ENCODE measurements at places on chromosomes 4 and X.

DNA sequence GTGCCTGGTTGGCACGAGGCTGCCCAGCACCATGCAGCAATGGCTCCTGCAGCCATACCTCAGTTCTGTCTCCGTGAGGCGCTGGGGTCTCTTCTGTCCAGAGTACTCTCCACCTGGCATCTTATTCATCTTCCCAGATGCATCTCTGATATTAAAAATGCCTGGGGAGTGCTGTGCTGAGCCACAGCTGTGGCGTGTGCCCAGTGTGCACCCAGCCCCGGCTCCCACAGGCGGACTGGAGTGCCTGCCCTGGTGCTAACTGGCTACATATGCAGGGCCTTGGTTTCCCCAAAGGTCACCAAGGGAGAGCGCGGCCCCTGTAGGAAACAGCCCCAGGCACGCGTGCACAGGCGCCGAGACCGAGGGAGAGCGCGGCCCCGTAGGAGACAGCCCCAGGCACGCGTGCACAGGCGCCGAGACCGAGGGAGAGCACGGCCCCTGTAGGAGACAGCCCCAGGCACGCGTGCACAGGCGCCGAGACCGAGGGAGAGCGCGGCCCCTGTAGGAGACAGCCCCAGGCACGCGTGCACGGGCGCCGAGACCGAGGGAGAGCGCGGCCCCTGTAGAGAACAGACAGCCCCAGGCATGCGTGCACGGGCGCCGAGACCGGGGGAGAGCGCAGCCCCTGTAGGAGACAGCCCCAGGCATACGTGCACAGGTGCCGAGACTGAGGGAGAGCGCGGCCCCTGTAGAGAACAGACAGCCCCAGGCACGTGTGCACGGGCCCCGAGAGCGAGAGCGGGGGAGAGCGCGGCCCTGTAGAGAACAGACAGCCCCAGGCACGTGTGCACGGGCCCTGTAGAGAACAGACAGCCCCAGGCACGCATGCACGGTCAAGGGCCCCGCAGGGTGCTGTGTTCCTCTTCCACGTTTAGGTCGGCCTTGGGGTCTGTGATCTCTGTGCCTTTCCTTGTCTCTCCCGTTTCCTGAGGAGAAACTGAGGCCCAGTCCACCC is 14.5 kb downstream of the TMEM175 start:
- DNase-seq: no peak

DNA sequence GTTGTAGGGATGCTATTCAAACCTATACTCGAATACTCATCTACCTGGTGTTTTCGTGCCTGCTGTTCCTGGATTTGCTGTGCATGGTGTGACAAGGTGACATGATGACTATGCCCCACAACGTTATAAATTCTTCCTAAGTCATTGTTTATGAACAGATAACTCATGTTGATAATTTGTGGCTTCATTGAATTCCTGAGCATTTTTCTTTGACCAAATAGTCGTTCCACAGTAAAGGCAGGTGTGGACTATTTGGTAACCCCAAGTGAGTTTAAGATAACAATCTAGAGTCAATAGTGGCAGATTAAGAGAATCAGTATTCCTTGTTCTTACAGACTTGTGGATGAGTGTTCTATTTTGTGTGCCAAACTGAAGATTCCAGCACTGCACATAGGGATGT is 59.9 kb downstream of the SNX25 start:
- DNase-seq: no peak

DNA sequence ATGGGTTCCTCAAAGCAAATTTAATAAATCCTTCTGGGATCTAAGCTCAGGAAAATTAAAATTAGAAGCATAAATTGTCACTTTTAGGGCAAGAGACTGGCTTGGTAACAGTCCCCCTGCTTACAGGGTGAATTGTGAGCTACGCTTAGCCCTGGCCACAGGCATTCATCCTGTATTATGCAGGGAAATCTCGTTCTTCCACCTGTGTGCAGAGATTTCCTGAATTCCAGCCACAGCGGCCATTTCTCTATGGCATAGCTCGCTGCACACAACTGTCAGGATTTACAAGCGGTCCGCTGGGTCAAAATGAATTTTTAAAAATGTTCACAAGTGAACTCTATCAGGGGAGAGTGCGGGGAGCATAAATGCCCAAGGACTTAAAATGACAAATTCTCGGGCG is 111.9 kb downstream of the DCTD start:
- peak; percentile 17 for DNase-seq

GRCh38 chr4:176377780-176378179 is 58.0 kb downstream of the SPCS3 start:
- peak; percentile 66 for DNase-seq

DNA sequence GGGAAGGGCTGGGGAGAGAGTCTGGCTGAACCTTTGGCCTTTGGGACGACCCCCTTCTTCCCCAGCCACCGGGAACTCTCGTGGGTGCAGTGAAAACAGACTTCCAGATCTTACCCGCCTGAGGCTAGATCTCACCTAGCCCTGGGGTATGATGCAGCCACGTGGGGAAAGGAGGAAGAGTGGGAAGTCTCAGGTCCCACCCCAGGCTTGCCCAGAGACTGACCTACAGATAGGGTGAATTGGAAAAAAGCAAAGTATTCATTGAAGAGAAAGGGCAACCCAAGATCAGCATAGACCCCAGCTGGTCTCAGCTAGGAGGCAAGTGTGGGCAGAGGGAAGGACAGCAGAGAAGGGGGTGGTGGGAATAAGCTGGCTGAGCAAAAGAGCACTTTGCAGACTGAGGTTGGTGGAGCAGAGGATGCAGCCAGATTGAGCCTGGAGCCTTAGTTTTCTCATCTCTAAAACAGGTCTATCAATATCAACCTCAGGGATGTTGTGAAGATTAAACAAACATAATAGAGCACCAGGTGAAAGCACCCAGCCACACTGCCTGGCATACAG is 4.2 kb upstream of the EFNB1 start:
- no peak for DNase-seq

- no peak for DNase-seq
These were observed 10.1 kb downstream of the GDPD2 start for GRCh38 chrX:70432936-70433847.

DNA sequence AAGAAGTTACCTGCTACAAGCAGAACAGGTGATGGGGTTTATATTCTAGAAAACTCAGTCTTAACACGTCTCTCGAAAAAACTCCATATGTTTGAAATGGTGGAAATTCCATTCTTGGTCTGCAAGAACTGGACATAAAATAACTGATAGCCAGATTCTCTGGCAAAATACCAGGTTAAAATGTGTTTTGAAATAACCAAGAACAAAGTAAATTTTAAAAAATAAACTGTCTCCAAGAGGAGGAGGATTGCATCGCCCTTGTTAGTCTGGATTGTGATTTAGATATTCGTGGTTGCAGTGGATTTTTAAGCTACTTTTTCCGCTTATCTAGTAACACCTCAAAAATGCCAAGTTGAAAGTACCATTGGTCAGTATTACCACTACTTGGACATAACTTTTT is 40.8 kb downstream of the CENPU start:
- no peak for DNase-seq
